ENCODE measurements at places on chromosomes 5 and 9.

GRCh38 chr5:8070138-8070537, 201.2 kb downstream of the MTRR start:
- no peak for DNase-seq

GRCh38 chr9:120733190-120733589, 18.9 kb upstream of the MEGF9 start:
- DNase-seq: peak; percentile 16

- no peak for DNase-seq
Observed at GRCh38 chr5:54463713-54464112, 8.2 kb downstream of the HSPB3 start.

GRCh38 chr5:142181547-142182163, 73.1 kb downstream of the NDFIP1 start:
- DNase-seq: no peak

- DNase-seq: no peak
Observed at GRCh38 chr9:121133104-121133816, 58.5 kb downstream of the CNTRL start.

GRCh38 chr5:74356009-74356695, 284.4 kb downstream of the ENC1 start:
- no peak for DNase-seq

- DNase-seq: no peak
Observed at GRCh38 chr9:136762915-136763648, 1.2 kb downstream of the LCN15 start.

GRCh38 chr9:137619240-137620047, 639 bp downstream of the EHMT1 start:
- DNase-seq: no peak

GRCh38 chr9:92658176-92658575, 11.8 kb downstream of the IPPK start:
- DNase-seq: no peak

GRCh38 chr9:5515261-5515650, 4.9 kb downstream of the PDCD1LG2 start:
- DNase-seq: no peak

GRCh38 chr5:114332925-114333324, 28.9 kb upstream of the KCNN2 start:
- DNase-seq: no peak

GRCh38 chr9:79489261-79490000, 82.3 kb upstream of the TLE4 start:
- peak; percentile 67 for DNase-seq

- no peak for DNase-seq
Observed at GRCh38 chr9:111038331-111039230, at the start of gene LPAR1. TSS of gene LPAR1 (minus strand) at chr9:111038470. CDS start at chr9:110972117, 66,353 bp downstream.

DNA sequence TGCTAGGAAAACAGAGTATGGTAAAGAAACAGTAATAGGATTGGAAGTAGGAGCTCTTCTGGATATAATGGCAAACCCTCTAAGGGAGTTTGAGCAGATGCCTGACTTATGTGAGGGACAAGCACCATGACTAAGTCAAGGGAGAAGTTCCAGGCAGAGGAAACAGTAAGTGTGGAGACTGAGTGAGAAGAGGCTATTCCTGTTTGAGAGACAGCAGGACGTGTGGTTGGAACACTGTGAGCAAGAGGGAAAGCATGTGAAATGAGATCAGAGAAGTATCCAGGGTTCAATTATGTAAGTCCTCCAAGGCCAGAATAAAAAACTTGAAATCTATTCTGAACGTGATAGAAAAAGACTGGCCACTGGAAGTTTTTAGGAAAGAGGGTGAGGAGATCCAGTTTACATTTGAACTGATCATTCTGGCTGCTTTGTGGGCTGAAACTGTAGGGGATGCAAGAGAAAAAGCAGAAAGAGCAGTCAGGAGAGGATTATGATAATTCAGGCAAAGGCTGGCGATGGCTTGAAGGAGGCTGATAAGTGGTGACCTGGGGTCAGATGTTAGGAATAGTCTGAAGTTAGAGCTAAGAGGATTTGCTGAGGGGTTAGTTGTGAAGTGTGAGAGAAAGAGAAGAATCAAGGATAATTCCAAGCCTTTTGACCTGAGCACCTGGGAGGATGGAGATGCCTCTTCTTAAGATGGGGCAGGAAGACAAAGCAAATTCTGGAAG, 19.2 kb downstream of the DMAC1 start:
- no peak for DNase-seq

- DNase-seq: peak; percentile 61
Observed at GRCh38 chr5:140246378-140247122, 56.4 kb downstream of the PFDN1 start.

- peak; percentile 91 for DNase-seq
Observed at GRCh38 chr5:151758430-151759241, at the start of gene ATOX1. TSS of gene ATOX1 (minus strand) at chr5:151758631. CDS start at chr5:151758551, 80 bp downstream.

DNA sequence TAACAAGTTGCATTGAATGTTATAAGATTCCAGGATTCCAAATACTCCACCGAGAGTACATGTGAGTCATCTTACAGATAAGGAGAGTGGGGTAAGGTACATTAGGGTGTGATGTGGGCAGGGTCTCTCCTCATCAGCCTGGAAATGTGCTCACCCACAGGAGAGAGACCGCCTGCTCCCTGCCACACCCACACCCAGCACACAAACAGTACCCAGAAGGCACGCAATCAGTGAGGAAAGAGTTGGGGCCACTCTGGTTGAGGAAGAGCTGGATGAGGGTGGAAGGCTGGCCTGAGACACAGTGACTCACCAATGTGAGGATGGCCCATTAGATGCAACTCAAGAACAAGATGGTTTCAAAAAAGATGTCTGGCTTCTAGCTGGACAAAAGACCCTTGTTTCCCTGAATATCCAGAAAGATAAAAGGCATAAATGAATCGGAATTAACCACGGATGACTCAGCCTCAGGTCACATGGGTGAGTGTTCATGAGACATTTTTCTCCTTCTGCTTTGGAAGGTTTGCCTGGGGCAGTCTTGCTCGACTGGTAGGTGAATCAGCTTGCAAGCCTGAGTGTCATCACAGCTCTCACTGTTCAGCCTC, 51.1 kb upstream of the LHFPL2 start:
- DNase-seq: no peak

GRCh38 chr5:170552621-170553115, 48.8 kb downstream of the KCNIP1 start:
- DNase-seq: peak; percentile 57

GRCh38 chr9:130200038-130200849, 28.0 kb downstream of the NCS1 start:
- peak; percentile 39 for DNase-seq

- no peak for DNase-seq
Observed at GRCh38 chr9:16282216-16282615, 588.3 kb downstream of the BNC2 start.

DNA sequence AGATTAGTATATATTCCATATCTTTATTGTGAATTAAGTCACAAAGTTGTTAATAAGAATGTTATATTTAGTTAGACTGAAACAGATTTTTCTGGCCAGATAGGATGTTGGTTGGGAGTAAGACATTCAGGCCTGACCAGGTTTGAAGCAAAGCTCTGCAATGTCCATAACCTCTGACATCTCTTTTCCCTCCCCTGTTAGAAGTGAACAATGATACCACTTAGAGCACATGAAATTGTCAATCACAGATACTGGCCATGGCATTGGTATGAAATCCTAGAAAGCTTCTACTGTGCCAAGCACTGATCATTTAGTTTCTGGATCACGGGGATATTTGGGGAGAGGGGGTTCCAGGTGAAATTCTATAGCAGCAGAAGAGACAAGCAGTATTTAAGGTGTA, 1455.1 kb upstream of the CDH9 start:
- DNase-seq: no peak

DNA sequence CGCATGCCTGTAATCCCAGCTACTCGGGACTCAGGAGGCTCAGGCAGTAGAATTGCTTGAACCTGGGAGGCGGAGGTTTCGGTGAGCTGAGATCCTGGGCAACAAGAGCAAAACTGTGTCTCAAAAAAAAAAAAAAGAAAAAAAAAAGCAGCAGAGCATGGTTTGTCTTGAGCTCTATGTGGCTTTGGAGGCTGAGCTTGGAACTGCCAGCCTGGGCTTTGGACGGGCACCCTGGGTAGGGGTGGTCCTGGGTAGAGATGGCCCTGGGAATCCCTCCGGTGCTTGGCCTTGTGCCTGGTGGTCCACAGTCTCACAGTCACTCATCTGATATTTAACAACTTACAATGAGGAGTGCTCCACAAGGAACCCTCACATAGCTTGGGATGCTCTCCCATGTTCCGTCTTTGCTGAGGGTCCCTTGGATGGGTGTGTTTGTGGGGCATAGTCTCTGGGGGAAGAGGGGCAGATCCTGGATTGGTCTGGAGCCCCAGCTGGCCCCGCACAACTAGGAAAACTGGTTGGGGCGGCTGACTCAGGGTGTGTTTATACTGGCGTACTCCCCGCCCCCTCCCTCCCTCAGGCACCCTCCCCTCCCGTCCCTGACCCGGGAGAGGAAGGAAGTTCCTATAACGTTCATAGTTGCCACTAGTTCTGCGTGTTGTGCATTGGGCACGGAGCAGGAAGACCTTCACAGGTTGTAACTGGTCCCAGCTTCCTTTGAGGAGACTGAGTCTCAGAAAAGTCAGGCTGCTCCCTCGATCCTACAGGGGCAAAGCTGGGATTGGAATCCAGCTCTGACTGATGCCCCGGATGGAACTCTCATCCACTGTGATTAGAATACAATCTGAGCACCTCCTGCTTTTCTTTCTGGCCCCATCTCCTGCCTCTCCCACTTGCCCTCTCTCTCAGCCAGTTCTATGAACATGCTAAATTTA, 11.2 kb downstream of the IER5L start:
- DNase-seq: peak; percentile 25

DNA sequence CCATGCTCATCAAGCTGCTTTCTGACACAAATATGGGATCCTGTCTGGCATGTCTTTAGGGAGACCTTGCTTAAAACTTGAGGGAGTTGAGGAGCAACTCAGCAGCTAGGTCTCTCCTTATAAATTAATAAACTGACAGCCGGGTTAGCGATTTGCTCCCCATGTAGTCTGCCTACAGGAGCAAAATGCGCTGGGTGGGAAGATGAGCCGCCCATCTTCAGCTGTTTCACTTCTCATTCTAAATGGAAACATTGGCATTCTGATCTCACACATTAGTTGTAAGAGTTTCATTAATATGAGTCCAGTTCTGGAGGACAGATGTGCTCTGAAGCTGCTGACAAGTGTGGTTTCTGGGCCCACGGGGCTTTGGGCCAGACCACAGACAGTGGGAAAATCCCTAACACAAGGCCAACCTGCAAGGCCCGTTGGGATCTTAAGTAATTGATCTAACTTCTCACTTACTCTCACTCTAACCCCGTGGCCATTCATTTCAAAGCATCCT, 197.0 kb downstream of the MCTP1 start:
- no peak for DNase-seq

GRCh38 chr5:110884005-110884404, 145.2 kb downstream of the SLC25A46 start:
- no peak for DNase-seq

Measured in hippocampal formation (tissue), 2 donors.